Adrenal gland (tissue), 19 donors: ENCODE measurements at places on chromosomes 4 and X. TPM values are rescaled to one million over a fixed set of nuclear protein-coding genes. Genes with fewer than 3 reads are reported as not detected.

ASMT gene
- not detected for total RNA-seq

DNA sequence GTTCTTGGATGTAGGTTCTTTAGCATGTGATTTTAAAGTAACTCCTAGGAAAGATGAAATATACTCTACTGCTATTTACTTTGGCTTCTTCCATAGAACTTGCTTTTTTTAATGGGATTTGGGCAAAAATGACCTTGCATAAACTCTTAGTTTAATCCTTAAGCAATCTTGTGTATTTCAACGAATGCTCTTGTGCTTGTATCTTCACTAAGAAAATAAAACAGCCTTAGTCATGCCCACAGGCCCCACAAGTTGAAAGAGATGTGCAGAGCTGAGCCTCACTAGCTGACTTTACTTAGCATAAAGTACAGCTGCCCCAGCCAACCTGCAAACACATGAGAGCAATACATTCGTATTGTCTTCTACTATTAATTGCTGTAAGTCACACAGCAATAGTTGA, 1609.2 kb downstream of the STIM2 start:
- DNase-seq: no peak

DNA sequence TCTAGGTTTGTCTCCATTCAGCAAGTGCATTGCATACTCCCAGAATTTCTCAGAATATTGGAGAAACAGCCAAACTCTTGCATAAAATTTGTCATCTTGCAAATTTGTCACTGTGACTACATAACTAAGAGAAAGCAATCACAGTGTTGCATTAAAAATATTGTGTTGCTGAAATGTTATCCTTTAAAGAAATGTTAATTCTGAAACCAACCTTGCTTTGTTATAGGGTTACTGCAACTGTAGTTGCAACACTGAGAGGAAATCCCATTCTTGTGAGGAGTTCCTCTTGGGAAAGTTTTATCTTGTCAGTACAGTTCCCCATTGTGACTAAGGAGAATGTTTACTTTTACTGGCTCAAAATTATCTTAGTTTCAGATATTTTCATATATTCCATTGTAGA, 20.9 kb downstream of the CYBB start:
- no peak for DNase-seq

DNA sequence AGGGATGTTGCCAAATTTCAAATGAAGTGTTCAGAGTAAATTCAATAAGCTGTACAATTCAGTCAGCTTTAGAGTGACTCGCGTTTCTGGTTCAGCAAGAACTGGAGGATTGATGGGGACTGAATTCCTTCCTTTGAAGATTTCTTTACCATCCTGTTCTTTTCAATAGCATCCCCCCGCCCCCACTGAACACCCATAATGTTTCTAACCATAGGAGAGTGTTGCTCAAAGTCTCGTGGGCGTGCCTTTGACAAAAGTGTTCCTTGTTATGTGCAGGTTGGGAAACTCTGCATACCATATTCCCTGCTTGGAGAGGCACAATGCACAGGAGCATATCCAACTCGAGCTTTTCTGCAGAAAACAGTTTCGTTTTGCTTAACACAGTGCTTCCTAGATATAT, 323.5 kb upstream of the CASK start:
- DNase-seq: no peak

GRCh38 chr4:94305466-94306225, 37.0 kb downstream of the HPGDS start:
- no peak for DNase-seq

DNA sequence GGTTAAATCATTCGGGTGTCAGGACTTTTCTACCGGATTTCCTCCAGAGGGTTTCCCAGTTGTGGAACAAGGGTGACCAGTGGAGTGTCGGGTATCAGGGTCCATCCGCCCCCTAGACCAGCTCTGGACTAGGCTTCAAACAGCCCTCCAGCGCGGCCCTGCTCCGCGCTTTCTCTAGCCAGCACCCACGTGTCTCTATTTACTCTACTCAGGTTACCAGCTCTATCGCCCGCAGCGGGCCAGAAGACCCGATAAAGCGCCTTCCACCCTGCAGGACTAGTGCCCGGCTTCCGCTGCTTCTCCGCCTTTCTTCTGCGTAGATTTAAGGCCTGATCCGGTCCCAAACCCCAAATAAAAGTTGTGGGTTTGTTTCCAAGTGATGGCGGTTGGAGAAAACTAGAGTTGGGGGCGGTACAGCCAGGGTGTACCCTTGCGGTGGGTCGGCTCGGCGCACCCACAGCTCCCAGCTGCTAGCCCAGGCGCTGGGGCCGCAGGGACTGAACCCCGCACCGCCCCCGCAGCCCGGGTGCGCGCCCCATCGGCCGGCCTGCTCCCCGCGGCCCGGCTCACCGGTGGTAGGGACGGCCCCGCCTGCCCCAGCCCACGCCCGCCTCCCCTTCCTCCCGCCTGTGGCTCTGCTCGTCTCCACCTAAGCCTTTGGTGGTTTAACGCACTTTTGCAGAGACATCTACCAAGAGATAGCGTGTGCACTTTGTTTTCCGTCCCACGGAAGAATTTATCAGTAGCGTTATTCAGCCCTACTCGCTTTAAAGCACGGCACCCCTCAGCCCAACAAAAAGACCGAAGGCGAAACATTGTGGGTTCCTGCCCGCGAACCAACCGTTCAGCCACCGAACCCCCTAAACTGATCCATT, 2.1 kb downstream of the LEF1 start:
- DNase-seq: peak; percentile 26
